Stimulated activated CD4-positive, alpha-beta T cell treated with anti-CD3 and anti-CD28 coated beads, TNF-alpha, amount 100 ng/mL, for 4 hours (primary cell): ENCODE measurements at places on chromosomes 2 and 18.

DNA sequence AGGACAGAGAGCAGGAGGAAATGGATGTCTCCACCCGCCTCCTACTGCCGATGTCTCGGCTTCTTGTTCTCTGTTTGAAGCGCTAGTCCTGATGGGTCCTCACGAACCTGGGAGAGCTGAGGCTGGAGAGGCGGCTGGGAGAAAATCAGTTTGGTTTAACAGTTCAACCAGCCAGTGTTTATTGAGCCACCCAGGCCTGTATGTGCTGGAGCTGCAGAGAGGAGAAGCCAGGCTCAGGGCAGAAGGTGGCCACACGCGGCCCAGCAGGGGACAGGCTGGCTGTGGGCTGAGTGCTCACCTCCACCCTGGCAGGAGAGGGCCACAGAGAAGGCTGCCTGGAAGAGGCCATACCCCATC, 202.1 kb downstream of the CYP26B1 start:
- no peak for DNase-seq

- no peak for DNase-seq
Measured at GRCh38 chr18:49094979-49095632, 144.3 kb upstream of the SMAD7 start.

GRCh38 chr2:238591732-238592131, 165.0 kb downstream of the ASB1 start:
- no peak for DNase-seq

DNA sequence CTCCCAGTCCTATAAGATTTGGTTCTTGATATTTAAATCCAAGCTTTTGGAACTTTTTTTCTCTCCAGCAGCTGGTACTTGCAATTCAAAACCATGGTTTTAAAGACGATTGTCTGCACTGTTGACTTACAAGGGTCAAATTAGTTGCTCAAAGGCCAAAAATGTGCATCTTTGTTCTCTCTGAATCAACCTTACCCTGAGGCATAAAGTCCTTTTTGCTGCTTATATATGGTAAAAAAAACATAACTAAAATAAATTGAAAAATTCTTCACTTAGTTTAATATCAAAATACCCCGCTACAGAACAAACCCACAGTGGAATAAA, 592.7 kb downstream of the XIRP2 start:
- DNase-seq: no peak

GRCh38 chr18:2144811-2145210, 426.5 kb downstream of the METTL4 start:
- no peak for DNase-seq

DNA sequence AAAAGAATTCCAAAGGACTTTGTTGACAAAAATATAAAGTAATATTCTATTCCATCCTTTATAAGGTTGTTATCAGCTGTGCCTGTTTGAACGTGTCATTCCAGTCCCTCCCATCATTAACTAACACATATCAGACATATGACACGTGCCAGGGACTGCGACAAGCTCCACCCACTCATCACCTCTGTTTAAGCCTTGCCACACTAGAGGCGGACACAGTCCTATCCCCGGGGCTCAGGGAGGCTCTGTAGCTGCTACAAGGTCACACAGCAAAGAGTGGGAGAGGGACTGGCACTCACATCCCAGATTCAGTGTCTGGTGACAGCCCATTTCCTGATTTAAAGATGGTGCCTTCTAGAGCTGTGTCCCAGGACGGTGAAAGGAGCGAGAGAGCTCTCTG, 30.0 kb downstream of the TBC1D8 start:
- no peak for DNase-seq

DNA sequence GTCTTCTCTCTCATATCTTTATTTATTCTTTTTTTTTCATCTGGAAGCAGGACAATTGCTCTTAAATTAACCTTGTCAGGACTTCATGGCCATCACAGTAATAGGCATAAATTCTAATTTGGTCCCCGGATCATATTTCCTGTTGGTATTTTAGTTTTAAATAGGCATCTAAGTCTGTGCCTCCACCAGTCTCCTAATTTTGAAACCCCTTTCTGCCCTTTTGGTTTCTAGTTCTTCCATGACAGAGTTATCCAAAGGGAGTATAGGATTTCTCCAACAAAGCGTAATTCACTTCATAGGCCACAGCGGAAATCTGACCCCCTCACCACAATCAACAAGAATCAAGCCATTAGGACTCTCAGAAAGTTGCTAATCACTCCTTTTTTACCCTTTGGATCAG, 3.8 kb downstream of the EPHA4 start:
- no peak for DNase-seq

- DNase-seq: peak; percentile 50
Measured at GRCh38 chr2:43224131-43224570, 2.3 kb downstream of the ZFP36L2 start.

- DNase-seq: no peak
Measured at GRCh38 chr2:84395820-84396219, 63.3 kb downstream of the SUCLG1 start.

DNA sequence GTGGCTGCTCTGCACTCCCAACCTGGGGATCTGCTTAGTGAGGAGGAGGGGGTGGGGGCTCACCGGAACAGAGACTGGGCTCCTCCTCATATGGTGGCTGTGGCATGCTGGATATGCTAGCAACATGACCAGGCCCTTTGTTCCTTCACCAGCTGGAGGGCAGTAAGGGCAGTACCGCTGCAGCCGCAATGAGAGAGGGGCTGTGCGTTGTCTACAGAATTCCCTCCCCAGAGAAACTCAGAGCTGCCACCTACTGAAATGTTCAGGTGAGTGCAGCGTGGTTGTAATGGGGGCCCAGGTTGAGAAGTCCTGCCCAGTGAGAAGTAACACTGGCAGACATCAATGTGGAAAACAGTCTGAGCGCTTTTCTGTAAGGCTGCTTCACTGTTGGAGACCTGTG, 1211.9 kb upstream of the NXPH2 start:
- no peak for DNase-seq

GRCh38 chr2:62099523-62100175, 96.3 kb upstream of the B3GNT2 start:
- DNase-seq: no peak

- DNase-seq: no peak
Measured at GRCh38 chr2:84631985-84632384, 115.7 kb downstream of the DNAH6 start.

DNA sequence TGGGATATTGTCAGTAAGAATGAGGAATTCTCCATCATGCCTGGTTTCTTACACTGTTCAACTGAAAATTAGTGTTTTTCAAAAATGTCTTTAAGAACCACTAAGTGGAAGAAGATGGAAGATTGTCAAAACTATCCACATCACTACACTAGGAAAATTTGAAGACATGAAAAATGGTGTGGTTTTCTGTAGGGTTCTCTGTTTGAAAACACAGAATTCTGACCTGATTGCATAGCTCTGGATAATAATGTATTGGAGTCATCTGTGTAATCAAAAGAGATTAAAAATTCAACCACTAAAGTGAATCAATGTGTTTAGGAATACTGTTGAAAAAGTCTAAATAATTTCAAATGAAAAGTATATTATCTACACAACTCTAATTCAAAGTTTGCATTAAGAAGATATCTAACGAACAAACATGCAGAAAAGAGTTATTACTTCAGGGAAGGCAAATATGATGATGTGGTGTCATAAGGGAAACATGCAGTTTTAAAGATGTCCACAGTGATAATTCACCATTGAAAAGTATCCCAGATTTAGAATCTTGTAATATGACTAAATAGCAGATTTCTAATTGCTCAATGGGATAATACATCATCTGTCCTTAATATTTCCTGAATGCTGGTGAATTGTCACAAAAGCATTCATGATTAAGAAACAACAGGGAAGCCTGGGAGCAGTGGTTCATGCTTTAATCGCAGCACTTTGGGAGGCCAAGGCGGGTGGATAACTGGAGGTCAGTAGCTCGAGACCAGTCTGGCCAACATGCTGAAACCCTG, 116.9 kb downstream of the ERBB4 start:
- DNase-seq: no peak

GRCh38 chr2:37911296-37911873, 13.7 kb upstream of the RMDN2 start:
- no peak for DNase-seq

DNA sequence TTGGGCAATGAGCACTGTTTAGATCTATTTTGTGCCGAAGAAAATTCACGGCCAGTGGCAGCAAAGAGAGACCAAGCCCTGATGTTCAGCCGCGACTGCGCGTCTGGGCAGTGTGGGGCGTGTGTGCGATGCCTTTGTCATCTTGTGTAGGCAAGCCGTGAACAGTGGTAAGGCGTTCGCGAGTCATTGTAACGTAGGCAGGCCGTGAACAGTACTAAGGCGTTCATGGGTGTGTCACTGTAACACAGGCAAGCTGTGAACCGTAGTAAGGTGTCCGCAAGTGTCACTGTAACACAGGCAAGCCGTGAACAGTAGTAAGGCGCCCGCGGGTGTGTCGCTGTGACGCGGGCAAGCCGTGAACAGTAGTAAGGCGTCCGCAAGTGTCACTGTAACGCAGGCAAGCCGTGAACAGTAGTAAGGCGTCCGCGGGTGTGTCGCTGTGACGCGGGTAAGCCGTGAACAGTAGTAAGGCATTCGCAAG, 99.9 kb downstream of the NFATC1 start:
- no peak for DNase-seq

DNA sequence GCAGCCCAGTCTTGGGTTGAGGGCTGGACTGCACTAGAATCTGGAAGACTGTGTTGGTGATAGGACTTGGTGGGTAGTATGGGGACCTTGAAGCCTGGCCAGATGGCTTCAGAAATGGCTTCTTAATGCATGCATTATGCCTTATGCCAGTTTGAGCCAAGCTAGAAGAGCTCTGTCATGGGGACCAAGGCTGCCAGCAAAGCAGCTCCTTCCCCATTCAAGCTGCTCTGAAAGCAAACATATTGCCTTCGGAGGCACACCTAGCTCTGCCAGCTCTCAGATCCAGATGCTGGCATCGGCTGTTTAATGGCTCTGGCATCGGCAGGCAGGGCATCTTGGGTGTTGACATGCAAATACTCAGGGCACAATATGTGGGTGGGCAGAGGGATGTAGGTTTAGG, 59.0 kb upstream of the IGFBP5 start:
- DNase-seq: no peak

GRCh38 chr2:72138921-72139381, 8.7 kb downstream of the CYP26B1 start:
- no peak for DNase-seq

- no peak for DNase-seq
Measured at GRCh38 chr18:24443870-24444269, 16.6 kb upstream of the HRH4 start.

- no peak for DNase-seq
Measured at GRCh38 chr2:31294196-31294595, 60.2 kb downstream of the EHD3 start.

DNA sequence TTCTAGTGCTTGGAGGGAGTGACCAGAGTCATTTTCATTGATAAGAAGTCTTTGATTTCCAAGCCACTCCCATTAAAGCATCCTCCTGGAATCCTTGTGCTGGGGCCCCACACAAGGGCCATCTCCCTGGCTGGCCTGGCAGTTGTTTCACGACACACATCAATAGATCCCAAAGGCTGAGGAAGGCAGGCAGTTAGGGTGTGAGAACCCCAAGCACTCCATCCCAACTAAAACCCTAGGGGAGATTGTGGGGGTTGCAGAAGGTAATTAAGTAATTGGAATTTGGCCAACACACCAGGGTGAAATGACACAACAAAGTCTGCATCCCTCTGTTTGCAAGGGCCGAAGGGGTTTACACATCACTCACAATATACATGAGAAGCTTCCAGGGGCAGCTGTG, 578.1 kb upstream of the SYT4 start:
- DNase-seq: no peak

- no peak for DNase-seq
Measured at GRCh38 chr18:48134609-48135008, 204.2 kb upstream of the SMAD2 start.

DNA sequence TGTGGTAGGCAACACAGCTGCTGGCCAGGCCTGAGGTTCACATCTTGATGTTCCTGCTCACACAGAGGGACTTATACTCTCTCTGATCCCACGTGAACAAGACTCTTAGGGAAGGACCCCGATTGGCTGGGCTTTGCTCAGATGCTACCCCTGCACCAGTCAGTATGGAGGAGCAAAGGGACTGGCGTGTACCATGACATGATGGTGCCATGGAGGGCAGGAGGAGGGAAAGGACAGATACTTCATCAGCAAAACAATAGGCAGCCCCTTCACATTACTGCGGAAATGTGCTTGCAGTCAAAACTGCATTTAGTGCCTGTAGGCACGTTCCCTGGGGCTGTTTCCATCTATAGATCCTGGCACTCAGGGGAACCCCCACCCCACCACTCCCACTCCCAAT, 42.7 kb downstream of the ZFP36L2 start:
- DNase-seq: no peak

- DNase-seq: no peak
Measured at GRCh38 chr2:69138793-69139459, 125.9 kb downstream of the ANTXR1 start.

GRCh38 chr18:50644807-50645206, 84.9 kb downstream of the MAPK4 start:
- no peak for DNase-seq

DNA sequence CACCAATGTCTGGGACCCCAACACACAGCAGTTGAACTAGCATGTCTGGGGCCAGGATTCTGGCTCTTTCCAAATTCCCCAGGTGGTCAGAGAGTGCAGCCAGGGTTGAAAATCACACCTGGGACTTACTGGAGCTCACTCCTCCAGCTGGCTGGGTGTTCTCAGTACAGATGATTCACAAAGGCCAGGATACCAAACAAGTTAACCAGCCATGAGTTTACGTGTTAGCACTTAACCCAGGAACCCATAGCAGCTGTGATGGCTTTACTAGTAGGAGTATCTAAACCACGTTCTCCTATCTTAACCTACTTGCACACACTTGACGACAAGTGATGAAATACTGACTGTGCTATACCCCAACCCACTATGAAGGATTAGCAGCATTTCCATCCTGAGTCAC, 222.8 kb downstream of the FBXO15 start:
- DNase-seq: no peak

- no peak for DNase-seq
Measured at GRCh38 chr18:51425889-51426288, 228.4 kb upstream of the MEX3C start.

DNA sequence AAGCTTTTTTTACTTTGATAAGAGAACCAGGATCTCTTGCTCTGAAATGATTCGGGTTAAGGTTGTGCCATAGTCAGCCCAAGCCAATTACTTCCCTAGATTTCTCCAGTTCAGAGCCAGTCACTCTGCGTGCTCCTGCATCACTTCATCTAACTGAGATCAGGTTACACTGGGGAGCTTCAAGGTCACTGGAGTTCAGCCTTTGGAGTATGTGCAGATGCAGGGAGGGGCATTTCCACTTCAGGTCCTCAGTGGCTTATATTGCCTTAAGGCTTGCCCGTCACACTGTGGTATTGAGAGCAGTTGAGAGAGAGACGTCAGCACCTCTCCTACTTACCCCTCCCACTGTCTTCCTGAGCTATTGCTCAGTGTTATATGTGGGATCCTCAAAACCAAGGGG, 317.8 kb downstream of the EPHA4 start:
- DNase-seq: no peak

- DNase-seq: no peak
Measured at GRCh38 chr18:61413396-61413795, 80.2 kb downstream of the CDH20 start.

- DNase-seq: peak; percentile 28
Measured at GRCh38 chr2:223941579-223942277, 3.4 kb downstream of the WDFY1 start.
